ENCODE measurements at places on chromosomes 2 and 18.

DNA sequence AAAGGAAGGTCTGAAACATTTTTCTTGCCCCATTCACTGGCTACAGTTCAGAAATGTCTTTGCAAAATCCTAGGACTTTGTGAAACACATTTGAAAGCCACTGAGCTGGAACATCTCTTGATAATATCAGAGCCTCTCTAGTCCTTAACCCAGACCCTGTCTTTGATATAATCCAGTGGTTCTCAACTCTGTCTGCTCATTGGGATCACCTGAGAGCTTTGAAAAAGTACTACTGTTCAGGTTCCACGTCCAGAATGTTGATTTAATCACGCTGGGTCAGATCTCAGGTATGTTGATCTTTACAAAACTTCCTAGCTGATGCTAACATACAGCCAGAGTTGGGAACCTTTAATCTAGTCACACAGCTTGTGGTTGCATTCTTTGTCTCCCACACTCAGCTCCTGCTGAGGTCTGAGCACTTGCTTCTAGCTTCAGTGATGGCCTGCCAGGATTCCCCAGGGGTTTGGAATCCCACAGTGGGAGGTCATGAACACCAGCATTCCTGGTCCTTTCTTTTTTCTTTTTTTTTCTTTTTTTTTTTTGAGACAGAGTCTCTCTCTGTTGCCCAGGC lies 262.7 kb downstream of the SETBP1 start:
- DNase-seq, result peak; percentile 63

GRCh38 chr18:10329101-10329500 lies 125.3 kb upstream of the APCDD1 start:
- no peak for DNase-seq

GRCh38 chr2:10500601-10501361 lies 52.7 kb upstream of the ODC1 start:
- DNase-seq, result no peak

DNA sequence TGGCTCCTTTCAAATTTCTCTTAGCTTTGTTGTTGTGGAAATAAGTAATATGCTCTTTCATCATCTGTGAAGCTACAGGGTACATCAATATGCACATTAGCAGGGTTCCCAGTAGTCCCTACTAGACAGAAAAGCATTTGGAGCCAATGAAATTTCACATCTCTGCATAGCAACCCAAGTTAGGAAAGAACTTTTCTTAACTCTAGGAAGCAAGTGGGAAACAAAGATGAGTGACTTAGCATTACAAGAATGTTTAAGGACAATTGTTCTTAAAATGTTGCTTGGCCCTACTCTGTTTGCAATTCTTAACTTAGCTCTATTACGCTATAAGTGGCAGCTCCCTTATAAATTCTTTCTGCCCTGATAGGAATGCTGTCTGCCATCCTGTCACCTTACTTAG lies 39.6 kb downstream of the ZEB2 start:
- DNase-seq, result no peak

GRCh38 chr18:5895876-5896740 lies 786 bp upstream of the TMEM200C start:
- peak; percentile 31 for DNase-seq

- DNase-seq, result no peak
Observed at GRCh38 chr2:103007086-103007485, 245.3 kb downstream of the TMEM182 start.

DNA sequence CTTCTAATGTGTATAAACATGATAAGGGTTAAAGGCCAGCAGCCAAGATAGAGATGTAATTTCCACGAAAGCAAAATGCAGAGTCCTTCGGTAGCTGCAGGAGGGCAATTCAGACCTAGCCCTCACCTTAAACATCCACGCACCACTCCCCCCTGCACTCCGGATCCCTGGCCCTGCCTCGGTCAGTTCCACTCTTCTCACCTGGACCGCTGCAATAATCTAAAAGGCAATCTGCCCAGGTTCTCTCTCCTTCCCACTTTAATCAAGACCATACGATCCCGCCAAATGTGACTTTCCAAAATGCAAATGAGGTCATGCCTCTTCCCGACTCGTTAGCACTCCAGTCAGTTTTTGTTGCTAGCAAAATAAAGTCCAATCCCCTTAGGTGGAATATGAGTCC lies 485.2 kb downstream of the EIPR1 start:
- DNase-seq, result no peak

- peak; percentile 33 for DNase-seq
Observed at GRCh38 chr2:29528891-29529520, 392.4 kb downstream of the ALK start.

DNA sequence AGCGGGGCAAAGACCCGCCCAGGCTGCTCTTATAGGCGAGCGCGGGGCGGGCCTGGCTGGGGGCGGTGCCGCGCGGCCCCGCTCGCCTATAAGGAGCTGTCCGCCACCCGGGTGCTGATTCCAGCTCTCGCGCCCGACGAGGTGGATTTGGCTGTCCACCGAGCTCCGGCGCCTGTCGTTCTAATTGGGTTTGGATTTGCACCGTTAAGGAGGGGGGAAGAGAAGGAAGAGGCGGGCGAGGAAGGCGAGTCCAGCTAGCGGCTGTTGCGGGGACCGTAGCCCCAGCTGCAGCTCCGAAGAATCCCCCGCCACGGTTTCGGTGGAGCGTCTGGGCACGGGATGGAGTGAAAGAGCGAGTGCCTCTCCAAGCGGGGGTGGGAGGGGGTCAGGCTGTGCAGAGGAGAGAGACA lies at the start of gene CNTNAP5:
Gene CNTNAP5 (plus strand): TSS at position 117 of the 410 bp plus-strand sequence. CDS start 364 bp downstream, outside the sequence.
- peak; percentile 80 for DNase-seq

DNA sequence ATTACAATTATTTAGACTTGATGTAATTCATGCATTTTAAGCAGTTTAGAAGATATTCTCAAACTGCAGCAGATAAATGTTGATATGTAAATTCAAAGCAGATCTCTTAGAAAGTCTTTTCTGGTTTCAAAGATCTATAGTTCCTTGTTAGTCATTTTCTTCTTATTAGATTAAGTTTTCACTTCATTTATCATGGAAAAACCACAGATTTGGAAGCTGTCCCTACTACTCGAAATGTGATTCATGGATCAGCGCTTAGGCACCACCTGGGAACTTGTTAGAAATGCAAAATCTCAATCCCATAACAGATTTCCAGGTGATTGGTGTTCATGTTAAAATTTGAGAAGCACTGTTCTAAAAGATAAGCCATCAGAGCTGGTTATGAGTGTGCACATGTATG lies 92.8 kb upstream of the CDH2 start:
- no peak for DNase-seq

DNA sequence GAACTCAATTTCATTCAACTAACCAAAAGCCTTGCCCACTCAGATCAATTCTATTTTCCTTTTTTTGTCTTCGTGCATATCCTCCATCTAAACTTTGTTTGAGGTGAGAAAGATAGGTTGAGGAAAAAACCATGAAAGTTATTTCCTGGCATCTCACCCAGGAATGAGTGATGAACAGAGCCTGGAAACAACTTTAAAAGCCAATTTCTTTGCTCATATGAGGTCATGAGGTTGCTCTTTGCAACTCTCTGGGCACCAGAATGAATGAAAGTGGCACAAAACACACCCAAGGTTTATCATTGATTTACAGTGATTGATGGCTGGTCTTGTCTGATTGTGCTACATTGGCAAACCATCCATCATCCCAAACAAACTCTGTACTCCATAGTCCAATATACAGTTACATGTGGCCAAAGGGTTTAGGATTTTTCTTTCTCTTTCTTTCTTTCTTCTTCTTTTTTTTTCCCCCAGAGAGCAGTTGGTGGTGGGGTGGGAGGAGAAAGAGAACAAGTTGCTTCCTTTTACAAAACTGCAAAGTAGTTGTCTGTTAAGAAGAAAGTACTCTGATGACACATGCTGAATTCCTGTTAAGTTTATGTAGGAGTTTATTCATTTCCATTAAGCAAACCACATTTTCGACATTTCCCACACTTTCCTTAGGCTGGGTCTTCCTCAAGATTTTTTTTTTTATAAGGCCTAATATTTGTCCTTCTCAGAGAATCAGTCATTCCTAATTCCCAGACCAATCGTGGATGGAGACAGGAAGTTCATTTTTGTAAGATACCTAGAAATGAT lies 575.9 kb upstream of the ZEB2 start:
- DNase-seq, result no peak

- no peak for DNase-seq
Observed at GRCh38 chr18:68925268-68925667, 127.4 kb downstream of the CCDC102B start.

- DNase-seq, result no peak
Observed at GRCh38 chr2:120905298-120905697, 169.6 kb downstream of the GLI2 start.

GRCh38 chr2:220789961-220790360 lies 782.1 kb downstream of the EPHA4 start:
- no peak for DNase-seq

DNA sequence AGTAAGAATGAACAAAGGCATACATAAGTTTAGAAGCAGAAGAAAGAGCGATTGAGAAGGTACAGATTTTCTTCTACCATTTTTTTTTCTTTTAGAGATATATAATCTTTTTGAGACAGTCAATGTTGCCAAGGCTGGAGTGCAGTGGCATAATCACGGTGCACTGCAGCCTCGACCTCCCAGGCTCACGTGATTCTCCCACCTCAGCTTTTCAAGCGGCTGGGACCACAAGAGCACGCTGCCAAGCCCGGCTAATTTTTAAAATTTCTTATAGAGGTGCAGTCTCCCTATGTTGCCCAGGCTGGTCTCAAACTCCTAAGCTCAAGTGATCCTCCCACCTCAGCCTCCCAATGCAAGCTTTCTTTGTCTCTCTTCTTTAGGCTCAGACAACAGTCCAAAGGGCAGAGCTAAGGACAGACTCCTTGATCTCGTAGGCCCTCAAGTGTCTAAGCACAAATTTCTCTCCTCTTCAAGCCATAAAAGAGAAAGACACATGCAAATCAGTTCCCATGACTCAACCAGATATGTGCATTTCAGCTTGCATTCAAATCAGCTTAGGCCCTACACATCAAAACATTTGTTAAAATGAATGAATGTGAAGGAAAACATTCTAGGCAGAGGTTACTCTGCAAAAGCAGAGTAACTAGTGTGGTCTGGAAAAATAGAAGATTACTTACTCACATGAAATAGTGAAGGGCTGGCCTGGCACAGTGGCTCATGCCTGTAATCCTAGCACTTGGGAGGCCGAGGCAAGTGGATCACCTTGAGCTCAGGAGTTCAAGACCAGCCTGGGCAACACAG lies 18.0 kb downstream of the ITSN2 start:
- DNase-seq, result no peak

GRCh38 chr18:22951823-22952222 lies 18.7 kb downstream of the RBBP8 start:
- no peak for DNase-seq

DNA sequence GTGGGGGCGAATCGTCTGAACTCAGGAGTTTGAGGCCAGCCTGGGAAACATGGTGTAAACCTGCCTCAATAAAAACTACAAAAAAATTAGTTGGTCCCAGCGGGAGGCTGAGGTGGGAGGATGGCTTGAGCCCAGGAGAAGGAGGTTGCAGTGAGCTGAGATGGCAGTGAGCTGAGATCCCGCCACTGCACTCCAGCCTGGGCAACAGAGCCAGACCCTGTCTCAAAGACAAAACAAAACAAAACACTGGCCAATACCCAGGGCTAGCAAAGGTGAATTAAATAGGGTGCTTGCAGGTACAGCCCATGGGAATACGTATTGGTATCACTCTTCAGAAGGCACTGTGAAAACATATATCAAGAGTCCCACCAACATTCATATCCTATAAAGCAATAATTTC lies 7.0 kb downstream of the ITSN2 start:
- no peak for DNase-seq

- DNase-seq, result no peak
Observed at GRCh38 chr2:105746177-105747080, 1.7 kb downstream of the NCK2 start.

DNA sequence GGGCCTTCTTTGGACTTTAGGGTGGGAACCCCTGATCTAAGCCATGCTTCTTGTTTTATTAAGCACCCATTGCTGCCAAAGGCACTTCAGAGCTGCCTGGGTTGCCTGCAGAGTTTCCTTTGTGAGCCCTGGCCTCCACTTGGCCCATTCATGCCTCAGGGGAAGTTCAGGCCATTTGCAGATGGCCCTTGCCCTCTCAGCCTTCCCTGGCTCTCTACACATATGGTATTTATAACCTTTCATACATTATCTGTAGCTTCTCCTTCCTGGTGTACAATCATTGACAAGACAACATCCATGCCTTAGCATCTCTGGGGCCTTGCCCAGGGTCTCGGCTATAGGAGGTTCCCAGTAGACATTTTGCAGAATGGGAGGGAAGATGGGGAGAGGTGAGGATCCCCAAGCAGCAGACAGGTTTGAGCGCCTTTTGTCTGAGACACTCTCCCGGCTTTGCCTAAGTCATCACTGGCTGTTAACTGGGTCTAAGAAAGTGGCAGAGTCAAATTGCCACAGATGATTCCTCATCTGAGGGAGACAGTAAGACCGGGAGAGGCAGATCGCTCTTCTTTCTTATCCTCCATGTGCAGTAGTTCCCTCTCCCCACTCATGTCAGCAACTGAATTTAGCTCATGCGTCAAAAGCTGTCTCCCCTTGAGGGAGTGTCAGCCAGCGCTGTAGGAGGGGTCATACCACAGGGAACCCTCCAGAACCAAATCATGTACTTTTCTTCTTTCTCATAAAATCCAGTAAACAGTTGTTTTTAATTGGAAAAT lies 2.7 kb downstream of the EHD3 start:
- DNase-seq, result no peak

DNA sequence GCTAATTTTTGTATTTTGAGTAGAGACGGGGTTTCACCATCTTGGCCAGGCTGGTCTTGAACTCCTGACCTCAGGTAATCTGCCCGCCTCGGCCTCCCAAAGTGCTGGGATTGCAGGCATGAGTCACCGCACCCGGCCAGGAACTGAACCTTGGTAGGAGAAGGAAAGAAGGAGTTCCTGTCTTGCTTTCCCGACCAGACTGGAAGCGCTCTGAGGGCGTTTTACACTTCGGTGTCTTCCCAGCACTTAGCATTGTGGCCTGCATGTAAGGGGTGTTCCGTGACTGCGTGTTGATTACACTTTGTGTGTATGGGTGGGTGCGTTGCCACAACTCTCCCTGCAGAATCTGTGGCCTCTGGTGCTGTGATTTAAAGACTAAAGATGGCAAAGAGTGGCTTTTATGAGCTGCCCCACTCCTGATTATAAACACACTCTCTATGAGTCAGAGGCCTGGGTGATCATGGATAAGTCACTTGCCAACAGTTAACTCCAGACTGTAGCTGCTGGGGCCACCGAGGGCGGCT lies 46.0 kb downstream of the ODC1 start:
- no peak for DNase-seq

DNA sequence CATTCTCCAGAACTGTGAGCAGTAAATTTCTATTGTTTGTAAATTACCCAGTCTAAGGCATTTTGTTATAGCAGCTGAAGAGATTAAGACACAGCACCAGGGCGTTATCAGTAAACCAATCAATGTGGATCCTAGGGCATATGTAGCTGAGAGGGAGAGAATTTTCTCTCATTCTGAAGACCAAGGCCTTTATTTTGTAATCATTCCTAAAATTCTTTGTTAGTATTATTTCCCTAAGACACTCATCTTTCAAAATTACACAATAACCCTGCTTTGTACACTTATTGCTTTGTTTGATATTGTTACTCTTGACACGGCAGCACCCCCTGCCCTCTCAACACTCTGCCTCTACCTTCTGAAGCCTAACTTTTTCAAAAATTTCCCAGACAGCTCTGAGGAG lies 419.1 kb downstream of the SLC4A3 start:
- no peak for DNase-seq

All from SK-N-DZ (cell line).